IMR-90 (cell line): ENCODE measurements at places on chromosomes 7 and 10. TPM values are rescaled to one million over a fixed set of nuclear protein-coding genes. Genes with fewer than 3 reads are reported as not detected.

Gene WEE2
- not detected in 2 replicates for total RNA-seq

Gene LIPJ
- not detected in 2 replicates for total RNA-seq

Gene ADAMTS14
- total RNA-seq: under 0.01 TPM in 2 replicates

Gene HOXA1
- 0.54 and 0.83 TPM in 2 replicates for total RNA-seq

DNA sequence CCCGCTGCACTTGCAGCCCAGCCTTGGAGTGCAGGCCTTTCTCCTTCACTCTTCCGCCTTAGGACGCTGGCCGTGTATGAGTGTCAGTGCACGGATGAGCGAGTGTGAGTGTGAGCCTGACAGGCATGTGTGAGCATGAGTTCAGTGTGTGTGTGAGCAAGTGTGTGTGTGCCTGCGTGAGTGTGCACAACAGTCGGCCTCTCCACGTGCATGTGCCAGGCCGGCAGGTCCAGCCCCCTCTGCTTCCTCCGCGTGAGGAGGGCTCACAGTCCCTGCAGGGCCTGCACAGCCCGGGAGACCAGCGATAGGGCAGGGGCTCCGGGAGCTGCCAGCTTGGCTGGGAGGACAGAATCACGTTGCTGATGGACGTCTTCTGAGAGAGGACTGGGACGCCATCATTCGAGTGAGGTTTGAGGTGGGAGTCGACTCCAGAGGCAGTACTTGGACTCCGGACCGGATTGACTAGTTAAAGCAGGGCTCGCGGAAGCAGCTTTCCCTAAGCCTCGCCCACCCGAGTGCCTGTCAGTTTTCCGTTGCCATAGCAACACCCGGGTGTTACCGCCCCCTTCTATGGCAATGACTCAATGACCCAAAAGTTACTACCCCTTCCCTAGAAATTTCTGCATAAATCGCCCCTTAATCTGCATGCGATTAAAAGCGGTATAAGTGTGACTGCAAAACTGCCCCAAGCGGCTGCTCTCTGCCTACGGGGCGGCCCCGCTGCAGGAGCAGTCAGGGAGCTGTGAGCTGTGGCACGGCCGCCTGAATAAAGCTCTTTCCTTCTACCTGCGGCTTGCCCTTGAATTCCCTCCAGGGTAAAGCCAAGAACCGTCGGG lies 19.6 kb upstream of the CFAP46 start:
- peak; percentile 67 for DNase-seq

GRCh38 chr7:2112261-2113198 lies 120.2 kb downstream of the MAD1L1 start:
- no peak for DNase-seq

GRCh38 chr7:133292631-133293030 lies 39.8 kb downstream of the EXOC4 start:
- DNase-seq: no peak

DNA sequence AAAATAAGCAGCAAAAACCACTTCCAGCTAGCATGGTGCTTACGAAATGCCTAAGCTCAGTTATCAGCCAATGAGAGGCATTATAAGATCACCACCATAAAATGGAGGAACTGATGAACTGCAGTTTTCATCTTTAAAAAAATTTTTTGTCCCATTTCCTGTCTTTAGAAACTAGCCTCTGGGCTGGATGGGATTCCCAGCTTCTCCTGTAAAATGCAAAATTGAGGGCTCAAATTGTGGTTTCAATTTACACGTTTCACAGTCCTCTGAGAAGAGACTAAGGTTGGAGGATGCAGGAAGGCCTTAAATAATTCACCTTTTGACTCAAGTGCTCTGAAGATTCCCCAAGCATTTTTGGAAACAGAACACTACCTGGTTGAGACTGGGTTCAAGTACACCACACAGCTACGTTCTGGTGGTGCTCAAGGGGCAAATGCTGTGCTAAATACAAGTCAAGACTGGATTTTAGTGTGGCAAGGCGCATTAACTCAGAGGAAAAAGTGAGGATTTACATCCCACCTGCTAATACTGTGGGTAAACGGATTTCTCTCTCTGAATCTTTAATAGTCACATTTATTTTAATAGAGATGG lies 951 bp downstream of the ZNF25 start:
- peak; percentile 38 for DNase-seq

DNA sequence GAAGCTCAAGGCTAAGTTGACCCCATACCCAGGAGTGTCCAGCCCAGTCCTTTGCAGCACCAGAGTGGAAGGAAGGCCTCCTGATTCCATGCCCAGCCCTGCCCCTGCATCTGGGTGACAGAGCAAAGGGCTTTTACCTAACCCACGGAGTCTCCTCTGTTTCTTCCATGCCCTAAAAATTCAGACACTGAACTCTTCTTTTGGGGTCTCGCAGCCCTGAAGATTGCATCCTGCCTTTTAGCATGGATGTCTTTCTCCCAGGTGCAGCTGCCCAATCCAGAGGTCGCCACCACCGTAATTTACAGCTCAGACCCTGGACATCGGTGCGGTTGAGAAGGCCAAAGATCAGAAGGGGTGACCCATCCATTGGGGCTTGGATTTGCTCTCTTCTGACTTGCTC lies 50.8 kb downstream of the CXCL12 start:
- DNase-seq: no peak
